Left ventricle myocardium inferior (tissue), 1 donor: ENCODE measurements at places on chromosomes 13 and 19. TPM values are rescaled to one million over a fixed set of nuclear protein-coding genes. Genes with fewer than 3 reads are reported as not detected.

ICAM3 gene
- 31.3 TPM for total RNA-seq

GRCh38 chr19:49887037-49887664 lies 9.5 kb downstream of the IL4I1 start:
- H3K4me1 ChIP-seq, result peaks cover 29% of the 10 kb centered on the region
- no peak for DNase-seq
- peaks cover 15% of the 10 kb centered on the region for H3K27me3 ChIP-seq
- no peak overlapping the region for H3K27ac ChIP-seq
- peaks cover 52% of the 10 kb centered on the region for H3K36me3 ChIP-seq
- no peak overlapping the region for H3K4me3 ChIP-seq

GRCh38 chr13:78022164-78022877 lies 103.7 kb upstream of the EDNRB start:
- no peaks in the 10 kb centered on the region for H3K36me3 ChIP-seq
- peak overlapping the region; percentile 22 for H3K27ac ChIP-seq
- H3K27me3 ChIP-seq, result no peaks in the 10 kb centered on the region

DNA sequence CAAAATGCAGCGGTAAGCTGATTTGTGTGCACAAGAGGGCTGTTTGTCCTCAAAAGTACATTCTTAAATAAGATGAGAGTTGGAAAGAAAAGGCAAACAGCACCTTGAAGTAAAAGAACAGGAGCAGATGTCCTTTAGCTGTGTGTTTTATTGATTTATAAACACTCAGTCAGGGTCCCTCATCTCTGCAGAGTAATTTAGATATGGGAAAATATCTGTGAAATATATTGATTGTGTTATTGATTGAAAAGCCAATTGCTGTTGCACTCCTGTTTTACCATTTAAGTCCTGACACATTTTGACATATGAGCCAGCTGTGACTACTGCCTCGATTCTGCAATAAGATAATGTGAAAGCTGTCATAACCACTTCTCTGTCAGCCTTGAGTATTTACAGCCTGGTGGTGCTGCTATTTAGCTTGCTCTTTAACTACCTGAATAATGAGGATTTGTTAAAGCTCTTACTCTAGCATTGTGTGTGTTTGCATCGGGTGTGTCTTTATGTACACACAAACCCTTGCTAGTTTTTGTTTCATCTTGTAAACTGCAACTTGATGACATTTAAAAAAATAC lies 550.1 kb downstream of the DACH1 start:
- DNase-seq, result no peak
- no peaks in the 10 kb centered on the region for H3K4me1 ChIP-seq
- H3K36me3 ChIP-seq, result no peaks in the 10 kb centered on the region
- no peaks in the 10 kb centered on the region for H3K27me3 ChIP-seq
- no peak overlapping the region for H3K27ac ChIP-seq
